ENCODE measurements at places on chromosomes 16 and 17.
A peak's percentile ranks its signal among the peaks of the same experiment; 100 is the strongest.

- DNase-seq, result no peak
These were observed 103.8 kb downstream of the MARF1 start for GRCh38 chr16:15539197-15539596.

- no peak for DNase-seq
These were observed 195.2 kb downstream of the IRX5 start for GRCh38 chr16:55125818-55126385.

DNA sequence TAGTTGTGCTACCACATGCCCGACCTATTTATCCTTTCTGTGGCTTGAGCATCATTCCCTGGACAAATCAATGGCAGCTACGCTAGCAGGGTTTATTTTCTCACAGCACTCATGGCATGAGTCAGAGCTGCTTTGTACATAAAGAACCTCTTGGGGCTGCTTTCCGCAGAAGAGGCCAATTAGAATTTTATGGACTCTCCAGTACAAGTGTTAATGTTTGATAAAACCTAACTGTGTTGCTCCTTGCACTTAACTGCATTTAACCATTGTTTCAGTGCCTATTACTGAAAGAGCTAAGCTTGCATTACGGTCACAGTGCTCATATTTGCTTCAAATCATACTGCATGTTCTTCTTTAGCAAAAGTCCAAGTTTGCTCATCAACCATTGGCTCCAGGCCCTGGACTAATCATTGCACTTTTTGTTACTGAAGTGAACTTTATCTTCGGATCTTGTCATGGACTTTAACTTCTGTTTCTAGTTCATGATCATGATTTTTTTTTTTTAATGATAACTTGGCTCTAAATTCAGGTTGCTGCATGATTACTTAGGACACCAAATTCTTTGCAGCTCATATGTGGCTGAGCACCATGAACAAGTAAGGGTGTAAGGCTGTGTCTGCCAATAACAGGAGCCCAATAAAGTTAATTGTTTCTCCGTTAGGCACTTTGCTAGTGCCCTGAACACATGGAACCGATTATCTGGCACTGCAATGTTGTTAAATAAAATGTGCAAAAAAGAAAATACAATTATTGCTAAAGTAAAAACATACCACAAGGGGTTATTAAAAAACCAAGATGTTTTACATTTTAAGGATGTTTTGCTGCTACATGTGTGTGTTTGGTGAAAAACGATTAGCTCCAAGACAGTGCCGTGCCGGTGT lies 492.2 kb downstream of the KCNJ2 start:
- peak; percentile 91 for DNase-seq

DNA sequence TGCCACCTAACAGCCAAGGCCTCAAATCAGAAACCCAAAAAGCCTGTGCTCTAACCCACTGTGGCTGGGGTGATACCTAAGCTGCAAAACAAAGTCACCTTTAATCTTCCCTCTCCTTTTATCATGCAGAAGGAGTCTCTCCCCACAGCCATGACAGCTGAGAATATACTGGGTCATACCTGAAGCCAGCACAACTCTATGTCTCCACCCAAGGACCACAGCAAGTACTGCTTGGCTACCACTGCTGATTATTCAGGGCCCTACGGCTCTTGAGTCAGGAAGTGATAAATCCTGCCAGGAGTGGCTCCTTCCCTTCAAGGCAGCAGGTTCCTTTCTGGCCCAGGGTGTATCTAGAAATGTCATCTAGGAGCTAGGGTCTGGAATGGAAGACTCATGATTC lies 151.5 kb upstream of the TOM1L1 start:
- DNase-seq, result no peak

GRCh38 chr17:83006515-83007455 lies 72.6 kb upstream of the METRNL start:
- no peak for DNase-seq

GRCh38 chr17:8499614-8500013 lies 63.9 kb downstream of the NDEL1 start:
- no peak for DNase-seq

- no peak for DNase-seq
These were observed 229.0 kb upstream of the NLRP1 start for GRCh38 chr17:5813357-5813756.

DNA sequence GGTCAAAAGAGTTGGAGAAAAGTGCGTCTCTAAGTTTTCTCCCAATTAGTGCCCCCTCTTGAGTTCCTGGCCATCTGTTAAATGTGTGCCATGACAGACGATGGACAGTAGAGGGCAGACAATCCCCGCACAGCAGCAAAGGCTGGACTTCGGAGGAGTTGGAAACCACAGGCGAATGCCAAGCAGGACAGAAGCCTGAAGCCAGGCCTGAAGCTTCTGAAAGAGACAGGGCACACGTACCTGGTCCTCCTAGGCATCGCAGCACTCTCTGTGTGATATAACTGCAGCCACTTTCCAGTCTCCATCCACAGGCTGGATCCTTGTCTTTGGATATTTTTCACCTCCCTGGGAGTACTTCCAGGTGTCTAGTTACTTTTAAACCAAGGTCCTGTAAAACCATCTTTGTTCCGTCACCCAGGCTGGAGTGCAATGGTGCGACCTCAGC lies 14.5 kb downstream of the C17orf100 start:
- peak; percentile 41 for DNase-seq

DNA sequence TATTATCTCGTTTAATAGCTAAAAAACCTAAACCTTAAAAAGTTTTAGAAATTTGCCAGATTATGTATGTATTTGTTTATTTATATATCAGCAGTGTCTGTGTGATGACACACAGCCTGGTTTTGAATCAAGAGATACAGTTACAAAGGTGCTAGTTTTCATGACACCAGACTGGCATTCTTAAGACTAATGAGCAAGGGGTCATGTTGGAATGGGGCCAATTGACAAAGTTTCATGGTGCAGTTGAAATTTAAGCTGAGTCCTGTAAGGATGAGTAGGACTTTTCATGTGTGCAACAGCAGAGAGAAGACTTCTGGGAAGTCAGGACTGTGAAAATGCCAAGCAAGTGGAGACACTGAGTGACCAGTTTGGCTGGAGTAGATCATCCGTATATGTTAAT lies 3.2 kb upstream of the KRT10 start:
- DNase-seq, result no peak
